ENCODE measurements at places on chromosomes 1 and 21.

GRCh38 chr21:46151261-46151988, 4.0 kb downstream of the FTCD start:
- no peak for DNase-seq

DNA sequence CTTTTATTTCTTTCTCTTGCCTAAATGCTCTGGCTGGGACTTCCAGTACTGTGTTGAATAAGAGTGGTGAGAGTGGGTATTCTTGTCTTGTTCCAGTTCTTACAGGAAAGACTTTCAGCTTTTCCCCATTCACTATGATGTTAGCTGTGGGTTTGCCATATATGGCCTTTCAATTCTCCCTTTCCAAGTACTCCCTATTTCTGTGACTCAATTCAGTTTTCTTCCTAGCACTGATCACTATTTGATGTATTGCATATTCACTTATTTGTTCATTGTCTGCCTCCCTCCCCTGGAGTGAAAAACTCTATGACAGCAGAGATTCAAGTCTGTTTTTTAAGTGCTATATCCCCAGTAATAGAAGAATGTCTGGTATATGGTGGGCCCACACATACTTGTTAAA, 618.2 kb upstream of the CAMK1G start:
- no peak for DNase-seq

- no peak for DNase-seq
Observed at GRCh38 chr1:246214708-246215509, 292.2 kb downstream of the SMYD3 start.

DNA sequence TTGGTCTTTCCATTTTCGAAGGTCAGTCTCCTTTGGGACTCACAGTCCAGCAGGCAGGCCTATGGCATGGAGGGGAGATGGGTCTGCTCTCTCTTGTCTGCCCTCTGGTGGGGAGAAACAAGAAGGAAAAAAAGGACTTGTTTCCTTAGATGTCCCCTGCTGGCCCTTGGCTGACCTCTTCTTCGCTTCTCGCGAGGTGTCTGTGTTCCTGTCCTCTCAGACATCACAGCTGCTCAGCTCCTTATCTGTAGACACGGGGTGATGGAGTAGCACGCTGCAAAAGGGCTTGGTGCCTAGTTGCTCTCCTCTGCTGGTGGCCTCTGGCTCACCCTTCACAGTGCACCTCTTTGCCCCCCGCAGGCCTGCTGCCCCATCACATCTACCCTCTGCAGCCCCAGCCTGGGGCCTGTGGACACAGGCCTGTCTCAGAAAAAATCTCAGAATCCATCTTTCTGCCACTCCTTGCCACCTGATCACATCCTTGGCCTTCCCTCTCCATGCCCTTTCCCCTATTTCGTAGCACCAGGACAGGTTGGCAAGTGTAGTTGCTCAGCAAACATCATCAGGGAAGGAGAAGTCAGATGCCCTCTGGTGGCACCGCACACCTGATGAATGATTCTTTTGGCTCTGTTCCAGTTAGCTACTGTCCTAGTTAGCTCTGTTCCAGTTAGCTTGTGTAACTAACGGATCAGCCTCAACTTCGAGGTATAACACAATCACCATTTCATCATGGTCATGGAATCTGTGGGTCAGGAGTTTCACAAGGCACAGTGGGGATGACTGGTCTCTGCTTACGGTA, 18.7 kb upstream of the AK2 start:
- DNase-seq: peak; percentile 74

DNA sequence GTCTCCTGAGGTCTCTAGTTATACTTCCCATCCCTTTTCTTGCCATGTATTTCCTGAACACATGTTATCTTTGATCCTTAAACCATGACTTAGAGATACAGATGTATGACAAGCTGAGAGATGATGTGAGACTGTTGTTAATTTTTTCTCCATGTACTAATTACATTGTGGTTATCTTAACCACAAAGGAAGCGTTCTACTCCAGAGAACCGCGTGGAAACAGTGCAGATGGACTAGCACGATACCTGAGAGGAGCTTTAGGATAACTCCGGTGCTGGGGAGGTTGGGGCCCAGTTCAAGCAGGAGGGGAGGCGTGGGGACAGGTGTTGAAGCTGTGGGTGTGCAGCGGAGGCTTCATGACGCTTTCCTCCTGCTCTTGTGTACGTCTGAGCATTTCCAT, 17.5 kb downstream of the PDE9A start:
- no peak for DNase-seq

- DNase-seq: no peak
Observed at GRCh38 chr1:208185801-208186231, 58.4 kb downstream of the PLXNA2 start.

DNA sequence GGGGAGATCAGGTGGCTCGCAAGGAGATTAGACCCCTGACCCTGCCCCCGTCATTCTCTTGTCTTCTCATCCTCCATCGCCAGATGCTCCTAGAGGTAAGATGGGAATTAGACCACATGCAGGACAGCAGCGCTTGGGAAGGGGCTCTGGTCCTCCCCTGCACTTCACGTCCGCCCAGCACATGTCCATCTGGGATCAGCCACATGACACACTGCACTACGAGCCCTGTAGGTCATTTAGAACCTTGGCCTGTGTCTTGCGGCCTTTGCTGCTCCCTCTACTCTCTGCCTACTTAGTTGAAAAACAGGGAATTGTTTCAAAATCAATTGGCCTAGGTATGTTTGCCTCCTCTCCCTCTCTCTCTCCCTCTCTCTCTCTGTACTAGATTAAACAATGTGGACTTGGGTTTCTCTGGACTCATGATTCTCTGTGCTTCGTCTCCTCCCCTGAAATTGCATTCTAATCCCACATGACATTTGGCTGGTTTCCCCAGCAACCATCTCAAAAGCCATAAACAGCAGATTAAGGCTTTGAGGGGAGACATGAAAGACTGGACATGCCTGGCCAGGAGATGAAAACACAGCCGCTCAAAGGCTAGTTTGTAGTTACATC, 3.8 kb upstream of the NCMAP start:
- no peak for DNase-seq

DNA sequence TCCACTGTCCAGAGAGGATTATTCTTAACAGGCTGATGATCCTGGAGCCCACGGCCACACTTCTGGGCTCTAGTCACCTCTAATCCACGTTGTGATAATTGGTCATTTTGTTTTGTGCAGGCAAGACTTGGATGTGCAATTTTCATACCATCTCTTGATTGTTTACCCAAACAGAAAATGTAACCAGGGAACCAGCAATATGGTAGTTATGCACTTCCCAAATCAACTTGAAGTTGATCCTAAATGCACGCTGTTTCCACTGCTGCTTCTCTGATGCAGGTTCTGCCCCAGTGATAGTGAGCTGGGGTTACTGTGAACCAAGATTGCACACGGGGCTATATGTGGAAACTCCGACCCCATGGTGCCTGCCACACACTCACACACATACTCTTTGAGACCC, 14.7 kb upstream of the KCNJ15 start:
- DNase-seq: no peak

DNA sequence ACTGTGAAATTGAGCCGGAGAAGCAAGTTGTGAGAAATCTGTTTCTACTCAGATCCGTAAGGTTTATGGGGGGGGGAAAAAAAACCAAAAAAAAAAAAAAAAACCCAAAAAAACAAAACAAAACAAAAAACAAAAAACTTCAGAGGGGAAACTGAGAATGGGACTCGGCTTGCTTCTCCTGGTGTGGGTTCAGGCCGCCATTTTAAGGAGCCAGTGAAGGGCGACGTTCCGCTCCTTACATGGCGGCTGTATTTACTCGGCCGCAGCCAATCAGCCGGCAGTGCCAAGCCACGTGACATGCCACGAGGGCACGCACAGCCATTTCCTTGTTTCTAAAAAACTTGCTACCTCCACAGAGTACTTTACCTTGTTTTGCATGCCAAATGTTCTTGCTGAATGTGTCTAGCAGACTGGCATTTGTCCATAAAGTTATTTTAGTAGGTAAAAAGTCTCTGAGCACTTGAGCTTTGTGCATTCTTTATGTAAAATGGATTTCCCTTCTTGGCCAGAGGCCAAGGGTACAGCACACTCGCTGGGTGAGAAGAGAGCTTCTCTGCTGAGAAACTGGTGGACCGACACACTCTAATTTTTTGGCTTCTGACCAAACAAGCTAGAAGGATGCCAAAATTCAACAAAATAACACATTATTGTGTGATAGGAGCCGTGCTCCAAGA, 101.8 kb downstream of the NFIA start:
- no peak for DNase-seq

GRCh38 chr1:186985889-186986491, 157.2 kb downstream of the PLA2G4A start:
- DNase-seq: no peak

DNA sequence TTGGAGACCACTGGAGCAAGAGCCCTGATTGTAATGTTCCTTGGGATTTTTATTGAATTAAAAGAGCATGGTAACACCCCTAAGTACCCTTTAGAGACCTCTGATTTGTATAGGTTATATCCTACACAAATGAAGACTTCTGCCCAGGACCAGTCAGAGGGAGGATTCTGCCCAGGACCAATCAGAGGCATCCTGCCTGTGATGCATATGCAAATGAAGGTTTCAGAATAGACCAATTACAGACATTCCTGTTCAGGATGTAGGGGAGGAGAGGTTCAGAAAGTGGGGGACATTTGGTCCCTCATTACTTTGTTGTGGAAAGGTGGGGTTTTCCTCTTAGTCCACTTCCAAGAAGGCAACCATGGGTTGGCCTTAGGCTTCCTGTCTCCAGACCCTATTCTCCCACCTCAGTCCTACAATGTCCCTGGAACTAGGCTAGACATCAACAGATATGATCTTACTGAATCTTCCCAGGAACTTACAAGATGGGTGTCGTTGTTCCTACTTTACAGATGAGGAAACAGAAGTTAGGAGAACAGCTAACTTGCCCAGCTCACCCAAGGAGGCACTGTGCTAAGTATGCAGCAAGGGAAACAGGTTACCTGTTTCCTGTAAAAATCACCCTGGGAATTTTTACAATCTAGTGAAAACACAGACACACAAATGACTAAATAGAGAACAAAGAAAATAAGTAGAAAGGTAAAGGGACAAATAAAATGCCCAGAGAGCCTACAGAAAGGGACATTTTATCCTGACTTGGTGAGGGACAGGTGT, 36.8 kb upstream of the SFPQ start:
- DNase-seq: no peak

DNA sequence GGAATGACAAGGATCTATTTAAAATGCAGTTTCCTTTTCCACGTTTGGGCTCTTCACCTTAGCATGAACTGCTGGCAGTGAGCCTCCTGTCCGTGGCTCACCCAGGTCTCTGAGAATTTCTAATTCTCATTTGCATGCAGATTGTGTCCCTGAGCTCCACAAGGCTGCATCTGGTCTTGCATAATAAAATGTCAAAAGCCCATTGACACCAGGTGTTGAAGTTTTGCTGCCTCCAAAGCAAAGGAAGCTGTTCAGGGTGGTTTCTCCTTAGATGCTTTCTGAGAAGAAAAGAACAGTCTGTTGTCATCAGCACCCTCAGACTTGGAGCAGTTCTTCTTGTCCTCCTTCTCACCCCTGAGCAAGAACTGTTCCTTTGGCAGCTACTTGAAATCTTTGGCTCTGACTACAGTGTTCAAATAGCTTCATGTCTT, 433.1 kb upstream of the KAZN start:
- no peak for DNase-seq

DNA sequence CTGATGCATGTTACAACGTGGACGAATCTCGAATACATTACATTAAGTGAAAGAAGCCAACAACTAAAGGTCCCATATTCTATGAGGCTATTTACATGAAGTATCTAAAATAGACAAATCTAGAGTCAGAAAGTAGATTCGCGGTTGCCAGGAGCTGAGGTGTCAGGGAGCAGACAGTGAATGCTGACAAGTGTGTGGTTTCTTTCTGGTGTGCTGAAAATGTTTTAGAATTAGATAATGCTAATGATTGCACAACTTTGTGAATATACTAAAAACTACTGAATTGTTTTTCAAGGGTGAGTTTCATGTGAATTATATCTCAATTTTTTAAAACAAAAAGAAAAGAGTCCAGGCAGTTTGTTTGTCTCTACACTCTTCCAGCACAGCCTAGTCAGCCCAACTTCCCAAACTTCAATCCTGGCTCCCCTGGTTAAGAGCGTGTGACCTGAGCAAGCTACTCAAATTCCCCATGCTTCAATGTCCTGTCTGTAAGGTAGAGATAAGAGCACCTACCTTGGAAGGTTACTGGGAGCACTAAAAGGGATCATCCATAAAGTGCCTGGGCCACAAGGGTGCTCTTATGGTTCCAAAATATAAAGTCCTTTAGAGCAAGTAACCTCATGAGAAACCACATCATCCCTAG, 20.9 kb downstream of the HLCS start:
- DNase-seq: no peak

Measured in CD4-positive, alpha-beta T cell (primary cell).